Neuronal stem cell (in vitro differentiated cells): ENCODE measurements at places on chromosomes 5 and 9.
A peak's percentile ranks its signal among the peaks of the same experiment; 100 is the strongest.

DNA sequence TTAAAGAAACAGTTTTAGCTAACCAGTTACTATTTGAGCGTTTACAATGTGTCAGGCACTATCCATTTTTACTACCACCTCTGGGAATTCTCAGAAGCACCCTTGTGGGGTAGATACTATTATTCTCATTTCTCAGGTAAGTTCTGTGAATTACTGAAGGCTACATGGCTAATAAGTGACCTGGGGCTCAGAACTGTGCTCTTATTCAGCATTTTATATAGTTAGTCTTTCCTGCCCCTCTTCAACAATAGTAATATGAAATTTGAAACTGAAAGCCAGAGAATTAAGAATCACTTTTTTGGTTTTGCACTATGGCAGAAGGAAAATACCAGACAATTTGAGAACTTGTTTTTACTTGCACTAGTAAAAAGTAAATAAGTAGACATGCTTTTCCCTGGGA, 11.8 kb downstream of the ELL2 start:
- no peak for DNase-seq

DNA sequence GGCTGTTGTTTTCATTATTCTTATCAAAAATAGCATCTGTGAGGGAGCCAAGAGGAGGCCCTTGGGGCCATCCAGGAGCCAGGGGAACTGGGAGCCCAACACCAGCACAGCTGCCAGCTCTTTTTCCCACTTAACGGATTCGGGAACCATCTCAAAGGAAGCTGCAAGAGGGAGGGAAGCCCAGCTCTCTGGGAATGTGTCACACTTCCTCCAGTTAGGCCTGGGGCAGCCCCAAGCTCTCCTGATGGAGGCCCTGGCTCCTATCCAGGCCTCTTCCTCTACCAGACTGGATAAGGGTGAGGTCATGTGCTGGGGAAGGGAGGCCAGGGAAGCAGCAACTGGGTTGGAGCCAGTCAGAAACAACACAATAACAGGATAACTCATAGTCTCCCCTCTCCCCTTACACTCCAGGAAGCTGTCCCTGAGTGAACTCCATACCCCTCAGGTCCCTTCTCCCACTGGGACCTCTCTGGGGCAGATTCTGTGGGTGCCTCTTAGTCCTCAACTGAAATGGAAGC, 12.7 kb downstream of the CSF2 start:
- no peak for DNase-seq

DNA sequence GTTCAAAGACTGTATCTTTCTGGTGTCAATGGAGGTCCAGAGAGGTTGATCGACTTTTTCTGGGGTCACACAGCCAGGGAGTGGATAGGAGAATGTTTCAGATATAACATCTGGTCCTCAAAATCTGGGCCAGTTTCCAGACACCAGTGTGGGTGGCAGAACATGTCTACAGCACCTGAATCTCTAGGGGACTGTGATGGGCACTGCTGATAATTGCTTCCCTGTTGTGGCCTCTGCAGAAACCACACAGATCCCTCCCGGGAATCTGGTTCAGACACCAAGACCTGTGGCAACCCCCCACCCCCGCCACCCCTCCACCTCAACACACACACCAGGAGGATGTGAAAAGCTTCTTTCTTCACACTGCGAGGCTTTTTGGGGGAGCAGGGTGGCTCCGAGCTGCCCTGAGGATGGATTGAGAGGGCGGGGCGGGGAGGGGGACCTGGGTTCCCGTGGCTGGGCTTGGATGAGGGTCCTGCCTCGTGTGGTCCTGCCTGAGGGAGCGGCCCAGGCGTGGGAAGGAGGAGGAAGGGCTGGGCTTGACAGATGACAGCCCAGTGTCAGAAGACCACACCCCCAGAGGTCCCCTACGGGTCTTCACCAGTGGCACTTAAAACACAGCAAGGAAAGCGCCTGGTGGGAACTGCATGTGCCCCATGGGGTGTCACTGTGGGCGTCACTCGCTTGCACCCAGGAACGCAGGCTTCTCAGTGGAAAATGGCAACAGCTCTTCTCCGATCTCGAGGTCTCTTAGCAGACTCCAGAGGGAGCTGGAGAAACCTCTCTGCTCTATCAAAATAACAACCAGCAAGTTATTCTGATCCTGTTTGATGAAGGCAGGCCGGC, 55.2 kb downstream of the TRIP13 start:
- no peak for DNase-seq

DNA sequence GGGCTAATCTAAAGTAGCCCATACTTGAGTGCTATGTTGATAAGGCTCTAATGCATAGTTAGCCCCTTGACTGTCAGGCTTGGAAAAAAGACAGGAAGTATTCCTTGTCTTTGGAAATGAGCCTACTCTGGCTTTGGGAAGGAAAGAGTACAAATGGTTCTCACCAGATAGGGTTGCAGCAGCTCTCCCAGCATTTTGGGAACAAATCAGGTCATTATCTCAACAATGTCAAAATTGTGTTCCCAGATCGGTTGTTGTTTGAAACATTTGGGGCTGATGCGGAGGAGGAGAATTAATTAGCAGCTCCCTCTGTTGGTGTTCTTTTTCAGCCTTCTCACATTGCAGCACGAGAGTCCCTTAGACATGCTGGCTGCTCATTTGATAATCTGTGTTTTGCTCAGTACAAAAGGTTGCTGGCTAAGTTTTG, 294.7 kb upstream of the DMRT1 start:
- peak; percentile 26 for DNase-seq

GRCh38 chr5:43190755-43191603, 1.0 kb upstream of the NIM1K start:
- DNase-seq, result peak; percentile 17

DNA sequence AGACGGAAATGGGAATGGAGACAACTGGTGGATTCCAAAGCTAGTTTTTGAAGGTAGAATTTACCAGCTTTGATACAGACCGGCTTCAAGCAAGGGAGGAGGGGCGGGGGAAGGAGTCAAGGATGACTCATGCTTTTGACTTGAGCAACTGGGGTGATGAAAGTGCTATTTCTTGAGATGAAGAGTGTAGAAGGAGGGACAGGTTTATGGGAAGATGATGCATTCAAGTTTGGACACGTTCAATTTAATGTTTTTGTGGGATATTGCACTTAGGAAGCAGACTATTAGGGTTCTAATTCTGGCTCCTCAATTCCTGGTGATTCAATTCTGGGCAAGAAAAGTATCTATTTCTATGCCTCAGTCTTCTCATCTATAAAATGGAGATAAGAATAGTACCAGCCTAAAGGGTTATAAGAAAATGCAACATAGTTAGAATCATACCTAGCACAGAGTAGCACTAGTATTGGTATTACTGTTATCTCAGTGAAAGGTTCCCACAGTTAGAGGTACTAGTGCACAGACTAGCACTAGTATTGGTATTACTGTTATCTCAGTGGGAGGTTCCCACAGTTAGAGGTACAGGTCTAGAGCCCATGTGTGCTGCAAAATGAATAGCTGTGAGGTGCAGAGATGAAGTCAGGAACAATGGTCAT, 4.6 kb downstream of the NIPAL4 start:
- DNase-seq, result no peak

DNA sequence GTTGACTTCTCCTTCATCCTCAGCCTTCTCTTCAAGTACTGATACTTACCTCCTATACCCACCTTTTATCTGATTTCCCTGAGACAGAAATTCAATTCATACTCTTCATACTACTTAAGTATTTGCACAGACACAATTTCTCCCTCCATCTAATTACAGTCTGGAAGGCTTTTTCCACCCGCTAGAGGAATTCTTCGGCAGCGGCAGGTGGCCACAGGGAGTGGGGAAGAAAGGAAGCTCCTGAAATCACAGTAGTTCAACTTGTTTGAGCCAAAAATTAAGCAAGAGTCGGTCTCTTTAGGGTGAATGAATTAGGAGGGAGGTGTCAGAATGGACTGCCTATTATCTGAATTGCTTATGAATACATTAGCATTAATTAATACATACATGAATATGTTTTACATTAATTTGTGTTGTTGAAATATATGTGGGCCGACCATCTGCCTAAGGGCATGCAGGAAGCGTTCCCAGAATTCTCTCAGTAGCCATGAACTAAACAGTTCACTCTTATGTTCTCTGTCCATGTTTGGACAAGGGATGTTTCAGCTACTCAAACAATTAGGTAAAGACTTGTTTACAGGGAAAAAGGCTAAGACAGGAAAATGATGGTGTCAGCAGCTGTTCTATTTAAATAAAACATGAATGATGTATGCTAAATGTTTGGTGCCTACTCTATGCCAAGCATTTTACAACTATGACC, 101.4 kb upstream of the SMARCA2 start:
- no peak for DNase-seq

DNA sequence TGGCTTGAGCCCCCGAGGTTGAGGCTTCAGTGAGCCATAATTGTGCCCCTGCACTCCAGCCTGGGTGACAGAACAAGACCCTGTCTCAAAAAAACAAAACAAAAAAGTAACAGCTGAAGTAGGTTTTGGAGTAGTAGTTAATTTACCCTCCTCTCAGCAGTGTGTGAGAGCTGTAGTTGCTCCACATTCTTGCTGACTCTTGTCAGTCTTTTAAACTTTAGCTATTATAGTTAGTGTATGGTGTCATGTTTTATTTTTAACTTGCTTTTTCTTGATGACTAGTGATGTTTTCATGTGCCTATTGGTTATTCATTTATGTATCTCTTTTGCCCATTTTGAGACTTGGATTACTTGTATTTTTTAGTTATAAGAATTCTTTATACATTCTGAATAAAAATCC, 52.9 kb upstream of the DHFR start:
- DNase-seq, result no peak
